ENCODE measurements at places on chromosomes 5 and 9. TPM values are rescaled to one million over a fixed set of nuclear protein-coding genes. Genes with fewer than 3 reads are reported as not detected.

Gene ASS1
- 4.0 TPM for total RNA-seq

Gene LCN9
- total RNA-seq = 0.30 TPM

Gene HRCT1
- total RNA-seq = not detected

Gene C5orf52
- total RNA-seq = not detected

Gene UBE2D2
- 166 TPM for total RNA-seq

Gene C5orf58
- not detected for total RNA-seq

Gene LPAR1
- 11.3 TPM for total RNA-seq

Gene GPR21
- total RNA-seq = not detected

Gene RAD1
- total RNA-seq = 43.6 TPM

Gene GMCL2
- not detected for total RNA-seq

Gene IFNA21
- total RNA-seq = not detected

Gene C9orf152
- not detected for total RNA-seq

Gene ARID3C
- total RNA-seq = not detected

Gene CTSL
- 33.8 TPM for total RNA-seq

Gene FOXD4
- 0.77 TPM for total RNA-seq

Gene NUP214
- 77.9 TPM for total RNA-seq

Gene LPCAT1
- total RNA-seq = 111 TPM

Gene MYMK
- total RNA-seq = not detected

Gene NPR3
- total RNA-seq = 8.5 TPM

Gene TOMM5
- total RNA-seq = 159 TPM

Gene ARHGEF39
- 27.2 TPM for total RNA-seq

Gene PCDHGA4
- 0.93 TPM for total RNA-seq

Gene INSYN2B
- total RNA-seq = 0.35 TPM

Gene VLDLR
- 20.3 TPM for total RNA-seq

Gene GLDC
- total RNA-seq = 37.8 TPM

Gene FYB1
- total RNA-seq = not detected

Gene ENC1
- 135 TPM for total RNA-seq

Gene OMD
- total RNA-seq = not detected

Gene SLC34A1
- total RNA-seq = 0.16 TPM

Gene SLC6A19
- not detected for total RNA-seq

Gene TNFSF15
- total RNA-seq = not detected

Gene SLC27A6
- not detected for total RNA-seq

Gene SLC38A9
- 23.9 TPM for total RNA-seq

Gene HTR4
- not detected for total RNA-seq

Gene ZNF618
- 60.8 TPM for total RNA-seq

Gene ZNF366
- total RNA-seq = not detected

Gene SPATA6L
- 0.44 TPM for total RNA-seq

Gene FAM221B
- total RNA-seq = 0.19 TPM

Gene GABRP
- total RNA-seq = not detected

Gene NFIB
- total RNA-seq = 3.7 TPM

Gene ZMAT2
- total RNA-seq = 53.0 TPM

Gene TRIM7
- not detected for total RNA-seq

Gene WDR70
- 52.0 TPM for total RNA-seq

Gene PCDHGA10
- 18.4 TPM for total RNA-seq

Gene IFNA2
- not detected for total RNA-seq

Gene PKD2L2
- total RNA-seq = not detected

Gene MARCOL
- not detected for total RNA-seq
